ENCODE measurements at places on chromosomes 6 and 20.

GRCh38 chr6:156685823-156686222, 91.4 kb upstream of the ARID1B start:
- no peak for DNase-seq

- DNase-seq, result no peak
Measured at GRCh38 chr6:158072083-158072721, 90.5 kb downstream of the SYNJ2 start.

- no peak for DNase-seq
Measured at GRCh38 chr6:147418523-147418922, 90.0 kb upstream of the SAMD5 start.

DNA sequence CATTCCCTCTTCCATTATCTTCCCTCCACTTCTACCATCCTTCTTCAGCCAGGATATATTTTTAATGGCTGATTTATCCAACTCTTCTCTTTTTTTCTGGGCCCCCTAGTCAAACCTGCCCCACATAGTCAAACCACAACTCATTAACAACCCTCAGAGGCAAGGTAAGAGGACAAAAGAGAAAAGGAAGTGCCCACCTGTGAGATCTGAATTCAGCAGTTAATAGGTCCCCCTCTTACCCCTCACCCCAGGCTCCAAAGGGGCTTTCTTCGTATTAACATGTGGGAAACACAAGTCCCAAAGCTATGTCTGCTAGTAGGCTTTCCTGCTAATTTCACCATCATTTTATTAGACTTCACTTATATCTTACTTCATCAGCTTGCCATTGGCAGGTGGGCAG, 44.1 kb upstream of the TSPYL1 start:
- DNase-seq, result no peak

DNA sequence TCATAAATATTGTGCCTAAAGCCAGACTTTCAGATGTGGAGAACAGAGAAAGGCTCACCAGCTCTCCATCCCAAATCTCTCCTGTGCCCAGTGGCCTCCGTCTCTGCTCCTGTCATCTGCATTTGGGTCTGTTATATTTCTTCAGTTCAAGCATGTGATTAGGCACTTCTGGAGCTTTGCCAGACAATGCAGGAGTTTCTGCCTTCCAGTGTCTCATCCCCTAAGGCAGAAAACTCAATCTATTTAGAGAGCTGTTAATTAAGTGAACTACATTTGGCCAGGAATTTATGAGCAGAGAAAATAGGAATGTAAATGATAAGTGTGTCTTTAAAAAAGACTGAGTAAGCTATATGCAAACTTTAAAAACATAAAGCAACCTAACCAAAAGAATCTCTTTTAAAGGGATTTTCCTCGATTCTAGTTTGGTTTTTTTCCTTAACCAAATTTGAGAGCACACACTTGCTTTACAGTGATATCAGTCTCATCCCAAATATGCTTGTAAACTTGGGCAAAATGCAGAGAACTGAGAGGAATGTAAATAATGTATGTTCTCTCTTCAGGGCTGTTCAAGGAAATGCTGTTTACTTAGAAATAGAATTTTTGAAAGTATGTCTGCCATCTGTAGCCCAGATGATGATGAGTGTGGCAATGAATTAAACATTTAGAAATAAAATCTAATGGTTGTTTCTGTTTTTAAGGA, 113.9 kb downstream of the ELOVL4 start:
- no peak for DNase-seq

DNA sequence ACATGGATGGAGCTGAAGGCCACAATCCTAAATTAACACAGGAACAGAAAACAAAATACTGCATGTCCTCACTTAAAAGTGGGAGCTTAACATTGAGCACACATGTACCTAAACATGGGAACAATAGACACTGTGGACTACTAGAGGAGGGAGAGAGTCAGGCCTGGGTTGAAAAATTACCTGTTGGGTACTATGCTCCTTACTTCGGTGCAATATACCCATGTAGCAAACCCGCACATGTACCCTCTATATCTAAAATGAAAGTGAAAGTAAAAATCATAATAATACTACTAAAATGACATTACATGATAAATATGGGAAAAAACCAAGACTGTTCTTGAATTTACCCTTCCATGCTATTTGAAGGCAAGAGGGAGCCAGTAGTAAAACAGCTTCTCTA, 1273.8 kb upstream of the ADGRB3 start:
- no peak for DNase-seq

- DNase-seq, result no peak
Measured at GRCh38 chr6:44234101-44235025, 11.0 kb downstream of the SLC29A1 start.

DNA sequence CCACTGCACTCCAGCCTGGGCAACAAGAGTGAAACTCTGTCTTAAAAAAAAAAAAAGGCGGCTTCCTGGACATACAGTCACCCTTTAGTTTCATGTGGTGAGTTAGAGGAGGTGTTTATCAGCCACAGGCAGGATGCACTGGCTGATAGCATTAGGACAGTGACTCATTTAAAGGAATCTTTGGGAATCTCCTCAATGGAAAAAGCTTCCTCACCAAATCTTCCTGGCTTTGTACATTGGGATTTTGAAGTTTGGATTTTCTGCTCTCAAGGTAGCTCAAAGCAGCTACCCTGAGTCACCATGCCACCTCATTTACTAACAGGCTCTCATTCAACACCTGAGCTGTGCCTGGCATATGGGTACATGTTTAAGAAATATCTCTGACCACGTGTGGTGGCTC, 20.2 kb downstream of the PRPH2 start:
- DNase-seq, result no peak

DNA sequence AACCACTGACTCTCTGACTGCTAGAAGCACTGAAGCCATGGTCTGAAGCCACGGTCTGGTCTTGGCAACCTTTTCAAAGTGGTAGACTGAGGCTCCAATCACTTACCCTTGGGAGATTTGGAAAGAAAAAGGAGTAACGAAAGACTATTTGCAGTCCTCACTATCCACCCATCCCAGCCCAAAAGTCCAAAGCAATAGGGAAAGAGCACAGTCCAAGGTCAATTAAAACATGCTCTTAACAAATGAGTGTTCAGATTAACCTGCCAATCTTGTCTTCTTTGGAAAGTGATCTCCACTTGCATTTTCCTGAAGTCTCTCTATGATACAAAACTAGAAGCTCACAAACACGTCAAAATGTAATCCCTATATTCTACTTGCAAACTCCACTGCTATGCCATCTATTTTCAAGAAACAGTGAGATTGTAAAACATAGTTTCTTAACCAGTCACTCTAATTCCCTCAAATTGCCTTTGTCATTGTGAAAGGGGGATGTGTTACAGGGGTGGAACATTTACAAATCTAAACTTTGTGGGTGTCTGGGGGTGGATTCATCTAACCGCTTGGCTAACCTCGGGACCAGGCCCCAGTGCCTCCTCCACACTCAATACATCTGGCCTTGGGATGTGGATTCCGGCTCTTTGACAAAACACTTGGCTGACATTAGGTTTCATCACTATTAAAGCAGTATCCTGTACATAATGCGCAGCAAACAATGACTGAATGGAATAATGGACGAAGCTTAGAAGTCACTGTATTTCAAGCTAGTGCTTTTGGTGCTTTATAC, 56.4 kb downstream of the B4GALT5 start:
- DNase-seq, result no peak

- DNase-seq, result no peak
Measured at GRCh38 chr6:136467186-136467585, 83.0 kb downstream of the MAP7 start.

DNA sequence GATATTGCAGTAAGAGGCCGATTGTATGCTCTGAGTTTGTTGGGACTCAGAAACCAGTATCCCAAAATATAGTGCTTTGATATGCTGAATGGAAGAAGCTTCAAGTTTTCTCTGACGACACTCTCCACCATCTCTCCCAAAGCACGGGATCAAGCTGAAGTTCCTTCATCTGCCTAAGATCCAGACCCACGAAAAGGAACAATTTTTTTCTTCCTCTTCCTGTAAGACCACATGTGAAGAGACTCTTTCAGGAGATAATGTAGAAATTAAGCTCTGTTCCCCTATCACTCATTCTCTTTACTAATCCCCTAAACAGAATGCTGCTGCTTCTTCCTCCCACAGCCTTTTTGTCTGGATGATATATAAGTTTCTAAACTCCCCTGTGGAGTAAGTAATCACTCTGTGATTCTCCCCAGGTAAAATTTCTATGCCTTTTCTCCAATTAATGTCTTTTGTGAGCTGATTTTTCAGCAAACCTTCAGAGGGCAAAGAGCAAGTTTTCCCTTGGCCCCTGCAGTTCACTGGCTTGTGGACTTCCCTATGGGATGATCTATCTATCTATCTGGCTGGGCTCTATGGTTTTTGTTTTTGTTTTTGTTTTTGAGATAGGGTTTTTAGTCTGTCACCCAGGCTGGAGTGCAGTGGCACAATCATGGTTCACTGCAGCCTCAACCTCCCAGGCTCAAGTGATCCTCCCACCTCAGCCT, 13.5 kb upstream of the PNRC1 start:
- DNase-seq, result no peak

- no peak for DNase-seq
Measured at GRCh38 chr6:155187106-155187505, 76.7 kb upstream of the CLDN20 start.

DNA sequence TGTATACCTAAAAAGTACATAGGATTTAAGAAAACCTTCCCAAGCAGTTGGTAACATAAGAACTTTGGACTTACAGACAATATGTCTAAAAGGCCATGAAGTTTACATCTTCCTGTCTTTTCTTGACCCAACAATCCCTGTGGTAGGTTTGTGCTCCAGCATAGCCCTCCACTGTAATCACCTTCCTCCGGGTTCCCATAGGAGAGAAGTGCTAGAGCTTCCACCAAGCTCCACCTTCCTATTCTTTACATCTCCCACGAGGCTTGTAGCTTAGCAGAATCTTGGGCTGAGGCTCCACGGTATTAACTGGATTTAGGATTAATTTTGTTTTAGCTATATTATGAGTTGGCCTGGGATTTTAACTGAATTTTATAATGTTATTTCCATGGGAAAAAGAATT, 23.3 kb downstream of the ADGRG6 start:
- DNase-seq, result no peak

DNA sequence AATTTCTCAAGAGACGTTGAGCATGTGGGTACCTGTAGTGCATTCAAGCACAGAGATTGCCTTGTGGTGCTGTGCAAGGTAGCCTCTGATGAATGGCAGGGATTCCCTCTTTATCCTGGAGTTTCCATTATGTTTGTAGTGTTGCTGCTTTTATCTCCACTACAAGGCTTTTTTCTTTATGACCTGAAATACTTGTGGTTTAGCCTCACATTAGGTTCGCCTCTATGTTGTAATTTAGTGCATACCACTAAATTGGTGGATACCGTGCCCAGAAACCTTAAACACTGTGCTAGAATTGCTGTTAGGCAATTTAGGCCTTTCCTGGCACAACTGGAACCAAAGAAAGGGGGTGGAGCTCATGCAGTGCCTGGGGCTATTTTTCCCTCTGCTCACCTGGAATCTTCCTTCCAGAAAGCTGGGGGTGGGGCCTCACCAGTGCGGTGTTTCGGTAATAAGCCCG, 76.8 kb downstream of the NCOA7 start:
- DNase-seq, result peak; percentile 69

- DNase-seq, result no peak
Measured at GRCh38 chr6:85675030-85675819, 32.5 kb upstream of the SYNCRIP start.

- no peak for DNase-seq
Measured at GRCh38 chr6:31898383-31899011, 999 bp upstream of the EHMT2 start.

- no peak for DNase-seq
Measured at GRCh38 chr6:97629180-97629579, 346.2 kb upstream of the MMS22L start.
